T-cell (primary cell): ENCODE measurements at places on chromosomes 12 and 14.

DNA sequence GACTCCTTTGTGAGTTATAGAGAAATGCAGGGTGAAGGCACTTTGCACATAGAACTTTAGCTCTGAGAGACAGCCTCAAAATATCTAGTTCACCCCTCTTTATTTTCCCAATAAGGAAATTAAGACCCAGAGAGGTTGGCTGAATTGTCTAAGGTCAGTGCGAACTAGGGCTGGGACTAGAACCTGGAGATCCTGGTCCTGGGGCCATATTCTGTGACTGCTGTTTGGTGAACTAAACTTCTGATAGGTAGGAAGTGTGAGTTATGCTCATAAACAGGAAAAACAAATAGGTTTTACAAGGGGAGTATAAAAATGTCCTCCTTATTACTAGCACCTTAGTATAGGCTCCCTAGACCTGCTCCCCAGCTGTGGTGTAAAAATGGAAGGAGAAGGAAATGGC is 53.9 kb downstream of the DAD1 start:
- DNase-seq, result no peak

DNA sequence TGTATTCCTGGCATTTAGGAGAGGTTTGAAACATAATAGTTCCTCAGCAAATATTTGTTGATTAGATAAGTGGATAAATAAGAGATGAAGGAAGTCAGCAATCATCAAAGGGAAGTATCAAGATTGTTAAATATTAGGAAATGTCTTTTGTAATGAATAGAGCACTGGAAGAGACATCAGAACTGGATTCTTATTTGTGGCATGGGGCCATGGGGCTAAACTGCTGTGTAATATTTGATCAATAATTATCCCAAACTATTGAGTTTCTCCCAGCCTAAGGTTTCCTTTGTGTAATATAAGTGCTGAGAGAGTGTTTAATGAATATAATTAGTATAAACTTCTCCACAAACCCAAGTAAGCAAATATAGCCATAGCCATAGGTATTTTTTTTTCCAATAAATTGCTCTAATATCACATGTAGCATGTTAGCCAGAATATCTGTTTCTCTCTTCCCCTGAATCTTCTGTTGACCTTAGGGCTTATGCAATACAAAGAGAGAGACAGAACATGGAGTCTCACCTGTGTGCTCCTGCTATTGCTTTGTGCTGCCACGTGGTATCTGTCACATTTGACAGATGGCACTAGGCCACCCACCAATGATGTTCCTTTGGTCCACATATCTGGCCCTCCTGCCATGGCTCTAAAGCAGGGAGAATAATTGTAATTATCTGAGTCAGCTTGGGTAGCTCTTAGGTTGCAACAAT is 658.7 kb downstream of the SOX5 start:
- DNase-seq, result no peak

- DNase-seq, result no peak
These were observed 1.2 kb downstream of the SLC35F4 start for GRCh38 chr14:57864659-57865058.

- DNase-seq, result no peak
These were observed 132.9 kb upstream of the DAAM1 start for GRCh38 chr14:59055439-59056045.

DNA sequence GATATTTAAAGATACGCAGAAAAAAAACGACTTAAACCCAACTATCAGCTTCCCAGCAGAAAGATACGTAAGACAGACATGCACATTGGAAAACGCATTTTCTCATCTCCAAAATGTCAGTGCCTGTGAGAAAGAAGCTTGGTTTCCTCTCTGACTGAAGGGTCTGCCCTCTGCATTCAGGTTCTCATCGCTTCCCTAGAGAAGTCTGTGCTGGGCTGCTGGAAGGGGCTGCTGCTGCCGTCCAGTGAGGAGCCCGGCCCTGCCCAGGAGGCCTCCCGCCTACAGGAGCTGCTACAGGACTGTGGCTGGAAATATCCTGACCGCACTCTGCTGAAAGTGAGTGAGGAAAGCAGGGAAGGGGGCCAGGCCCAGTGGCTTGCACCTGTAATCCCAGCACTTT is 4.7 kb upstream of the PFDN5 start:
- DNase-seq, result no peak

- no peak for DNase-seq
These were observed 67.7 kb upstream of the TBX3 start for GRCh38 chr12:114751712-114752111.

GRCh38 chr12:92029136-92029535 is 116.5 kb downstream of the BTG1 start:
- no peak for DNase-seq

DNA sequence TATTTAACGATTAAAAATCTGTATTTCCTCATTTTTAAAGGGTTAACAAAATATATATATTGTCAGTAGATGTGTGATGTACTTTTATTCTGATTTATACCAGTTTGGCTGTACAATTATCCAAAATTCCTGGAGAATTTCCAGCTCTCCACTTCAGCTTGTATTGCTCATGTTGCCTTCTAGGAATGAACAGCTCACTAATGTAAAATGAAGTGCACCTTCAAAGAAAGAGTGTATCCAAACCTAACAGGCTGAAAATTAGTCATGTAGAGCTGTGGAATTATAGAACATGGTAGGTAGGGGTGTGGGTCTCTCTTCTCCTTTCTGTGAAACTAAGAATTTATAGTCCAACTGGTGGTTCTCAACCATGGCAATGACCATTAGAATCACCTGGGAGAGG is 362.0 kb downstream of the ETNK1 start:
- DNase-seq, result no peak

- no peak for DNase-seq
These were observed 32.8 kb upstream of the TUBA1C start for GRCh38 chr12:49231878-49232655.

DNA sequence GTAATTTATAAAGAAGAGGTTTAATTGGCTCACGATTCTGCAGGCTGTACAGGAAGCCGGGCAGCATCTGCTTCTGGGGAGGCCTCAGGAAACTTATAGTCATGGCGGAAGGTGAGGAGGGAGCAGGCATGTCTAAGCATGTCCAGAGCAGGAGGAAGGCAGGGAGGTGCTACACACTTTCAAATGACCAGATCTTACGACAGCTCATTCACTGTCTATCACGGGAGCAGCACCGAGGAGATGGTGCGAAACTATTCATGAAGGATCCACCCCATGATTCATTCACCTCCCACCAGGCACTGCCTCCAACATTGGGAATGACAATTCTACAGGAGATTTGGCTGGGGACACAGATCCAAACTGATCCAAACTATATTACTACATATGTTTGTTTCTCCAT is 10.0 kb downstream of the SFSWAP start:
- DNase-seq, result no peak

- DNase-seq, result no peak
These were observed 40.0 kb upstream of the CTDSP2 start for GRCh38 chr12:57886542-57886941.

- DNase-seq, result peak; percentile 11
These were observed 59.4 kb downstream of the DDX51 start for GRCh38 chr12:132084621-132085290.

GRCh38 chr12:81627336-81628189 is 131.6 kb downstream of the PPFIA2 start:
- no peak for DNase-seq

- no peak for DNase-seq
These were observed 55.4 kb upstream of the PYGL start for GRCh38 chr14:50999726-51000125.

DNA sequence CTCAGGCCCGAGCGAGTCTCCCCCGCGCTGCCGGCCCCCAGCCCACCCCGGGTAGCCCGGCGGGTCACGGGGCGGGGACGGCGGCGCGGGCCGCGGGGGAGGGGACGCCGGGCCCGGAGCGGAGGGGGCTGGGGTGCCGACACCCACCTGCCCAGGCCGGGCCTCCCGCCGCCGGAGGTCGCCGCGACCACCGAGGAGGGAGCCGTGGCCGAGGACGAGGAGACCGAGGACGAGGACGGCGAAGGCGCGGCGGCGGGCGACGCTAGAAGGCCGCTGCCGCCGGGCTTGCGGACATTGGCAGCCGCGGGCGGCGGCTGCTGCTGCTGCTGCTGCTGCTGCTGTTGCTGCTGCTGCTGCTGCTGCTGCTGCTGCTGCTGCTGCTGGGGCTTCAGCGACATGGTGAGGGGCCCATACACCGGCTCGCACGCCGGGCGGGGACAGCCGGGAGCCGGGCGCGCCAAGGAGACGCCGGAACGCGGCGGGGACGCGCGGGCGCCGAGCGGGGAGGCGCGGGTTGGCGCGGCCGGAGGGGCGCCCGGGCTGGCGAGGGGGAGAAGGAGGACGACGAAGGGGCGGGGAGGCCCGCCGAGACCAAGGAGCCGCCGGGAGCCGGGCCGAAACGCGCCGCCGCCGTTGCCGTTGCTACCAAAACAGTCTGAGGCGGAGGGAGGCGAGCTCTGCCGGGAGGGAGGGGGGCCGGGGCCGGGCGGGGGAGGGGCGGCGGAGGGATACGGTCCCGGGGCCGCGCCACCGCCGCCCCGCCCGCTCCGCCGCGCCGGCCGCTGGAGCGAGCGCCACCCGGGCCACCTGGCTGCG is at the start of gene ATXN2:
TSS of gene ATXN2 (minus strand) at position 679 of the 816 bp plus-strand sequence. CDS start at position 398, 281 bp downstream.
- peak; percentile 62 for DNase-seq

DNA sequence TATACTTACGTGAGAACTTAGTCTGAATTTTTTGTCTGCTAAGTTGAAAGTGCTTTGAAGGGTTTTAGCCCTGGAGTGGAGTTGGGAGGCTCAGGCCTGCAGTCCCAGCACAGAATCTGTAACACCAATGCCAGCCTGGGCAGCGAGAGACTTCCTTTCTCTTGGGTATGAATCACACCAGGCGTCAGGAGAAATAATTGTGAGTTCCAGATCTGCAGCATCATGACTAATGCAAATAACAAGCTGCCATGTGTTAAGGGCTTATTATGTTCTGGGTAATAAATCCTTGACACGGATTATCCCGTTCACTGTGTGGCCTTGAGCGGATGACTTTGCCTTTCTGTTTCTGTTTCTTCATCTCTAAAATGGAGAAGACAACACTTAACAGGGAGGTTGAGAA is 70.6 kb downstream of the B4GALNT3 start:
- no peak for DNase-seq

DNA sequence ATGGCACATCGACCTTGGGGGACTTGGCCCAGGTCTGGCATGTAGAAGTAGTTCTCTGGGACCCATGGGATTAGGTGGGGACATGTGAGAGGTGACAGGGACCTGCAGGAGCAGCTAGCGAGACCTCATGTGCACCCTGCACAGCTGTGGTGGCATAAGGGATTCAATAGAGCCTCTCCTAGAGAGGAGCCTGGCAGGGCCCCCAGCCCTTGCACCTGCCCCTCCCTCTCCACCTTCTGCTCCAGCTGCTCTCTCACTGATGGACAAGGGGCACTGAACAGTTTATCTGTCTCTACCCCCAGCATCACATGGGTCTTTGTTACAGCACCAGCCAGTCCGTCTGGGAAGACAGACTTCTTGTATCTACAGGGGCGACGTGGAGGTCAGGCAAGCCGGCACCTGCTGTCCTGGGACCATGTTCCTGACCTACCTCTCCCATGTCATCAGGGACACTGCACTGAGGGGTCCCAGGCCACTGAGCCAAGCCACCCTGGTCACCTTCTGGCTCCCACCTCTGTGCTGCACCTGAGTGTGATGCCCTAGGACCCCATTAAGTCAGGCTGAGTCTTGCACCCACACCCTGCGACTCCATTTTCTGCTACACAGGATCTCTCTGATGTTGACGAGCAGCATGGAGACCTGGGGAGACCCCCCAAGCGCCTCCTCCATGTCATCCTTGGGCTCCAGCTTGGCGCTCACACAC is 32.6 kb downstream of the DDX11 start:
- no peak for DNase-seq

GRCh38 chr12:118370601-118371000 is 2.1 kb downstream of the TAOK3 start:
- DNase-seq, result no peak

DNA sequence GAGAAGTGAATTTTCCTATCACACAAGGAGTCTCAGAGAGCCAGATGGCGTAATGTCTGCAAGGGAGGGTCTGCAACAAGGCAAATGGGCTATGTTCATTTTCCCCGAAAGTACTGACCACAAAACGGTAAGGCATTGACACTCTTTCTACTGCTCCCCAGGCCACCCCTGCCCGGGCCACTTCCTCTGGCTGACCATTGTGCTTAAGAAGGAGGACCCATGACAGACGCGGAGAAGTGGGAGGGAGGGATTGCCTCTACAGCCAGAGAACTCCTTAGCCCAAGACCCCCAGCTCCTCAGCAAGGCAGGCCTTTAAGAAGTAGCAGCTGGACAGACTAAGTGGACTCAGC is 1.2 kb downstream of the NCKAP5L start:
- DNase-seq, result no peak

DNA sequence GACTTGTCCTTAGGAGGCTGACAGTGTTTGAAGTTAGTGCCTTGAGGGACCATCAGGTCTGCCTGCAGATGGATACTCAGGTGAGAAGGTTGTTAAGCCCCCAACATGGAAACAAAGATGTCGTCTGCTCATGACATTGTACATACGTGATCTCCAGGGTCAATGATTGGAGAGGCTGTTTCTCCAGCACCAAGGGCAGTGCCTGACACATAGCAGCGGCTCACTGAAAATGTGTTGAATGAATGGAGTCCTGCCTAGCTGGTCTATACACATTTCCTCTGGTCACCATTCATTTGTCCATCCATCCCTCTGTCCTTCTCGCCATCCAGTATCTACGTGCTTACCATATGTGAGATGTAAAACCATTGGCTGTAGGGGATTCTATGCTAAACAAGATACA is 7.1 kb downstream of the CCDC177 start:
- no peak for DNase-seq

- no peak for DNase-seq
These were observed 45.5 kb downstream of the NUAK1 start for GRCh38 chr12:106093246-106093645.

DNA sequence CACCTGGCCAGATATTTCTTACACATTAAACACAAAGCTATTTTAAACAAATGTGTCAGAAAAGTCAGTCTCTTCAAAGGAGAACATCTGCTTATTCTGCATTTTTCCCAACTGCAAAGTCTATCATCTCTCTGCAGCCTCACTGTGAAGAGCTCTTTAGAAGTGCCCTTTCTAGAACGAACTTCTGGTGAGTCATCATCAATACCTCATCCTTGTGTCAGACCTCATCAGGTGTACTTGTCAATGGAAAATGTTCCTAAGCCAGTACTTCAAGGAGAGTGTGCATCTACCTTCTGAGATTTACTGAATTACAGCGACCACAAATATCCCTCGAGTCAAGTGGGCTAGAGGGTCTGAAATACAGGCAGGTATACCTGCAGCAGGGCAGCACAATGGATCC is 457.3 kb downstream of the LRIG3 start:
- DNase-seq, result no peak

GRCh38 chr14:22071006-22071405 is 397.4 kb upstream of the OR4E1 start:
- DNase-seq, result peak; percentile 70

DNA sequence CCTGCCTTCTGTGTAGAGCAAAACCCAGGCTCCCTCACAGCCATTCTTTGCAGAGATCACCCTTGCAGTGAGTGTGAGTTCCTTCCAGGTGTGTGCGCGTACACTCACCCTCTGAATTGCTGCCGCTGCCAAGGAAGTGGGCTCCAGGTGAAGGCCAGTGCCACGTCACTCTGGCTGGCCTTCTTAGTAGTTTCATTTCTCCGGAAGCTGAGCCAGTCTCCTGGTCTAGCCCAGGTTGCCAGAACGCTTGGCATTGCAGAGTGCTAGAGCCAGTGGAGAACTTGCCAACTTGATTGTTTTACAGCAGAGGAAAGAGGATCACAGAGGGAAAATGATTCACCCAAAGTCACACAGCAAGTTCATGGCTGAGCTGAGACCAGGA is 11.0 kb downstream of the CBLN3 start:
- DNase-seq, result no peak
